ENCODE measurements at places on chromosomes 1 and 21.

GRCh38 chr1:93846206-93846991, 32.6 kb downstream of the DNTTIP2 start:
- peak; percentile 48 for DNase-seq

DNA sequence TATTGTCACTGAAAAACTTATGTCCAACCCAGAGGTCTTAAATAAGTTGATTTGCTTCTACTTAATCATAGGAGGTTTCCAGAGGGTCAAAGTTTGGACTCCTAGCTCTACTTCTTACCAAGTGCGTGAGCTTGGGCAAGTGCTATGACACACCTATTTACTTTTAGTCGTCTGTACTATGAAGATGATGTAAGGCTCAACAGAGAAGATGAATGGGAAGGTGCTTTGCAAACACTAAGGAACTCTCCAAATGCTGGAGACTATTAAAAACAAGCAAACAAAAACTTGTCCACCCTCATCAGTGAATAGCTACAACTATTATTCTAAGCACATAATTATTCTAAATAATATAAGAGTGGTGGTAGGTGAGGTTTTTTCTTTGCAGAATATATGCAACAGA, 232.3 kb upstream of the USP24 start:
- no peak for DNase-seq

GRCh38 chr1:235105051-235106043, 23.3 kb downstream of the TOMM20 start:
- DNase-seq: no peak

- DNase-seq: no peak
Observed at GRCh38 chr1:101065575-101065974, 40.0 kb upstream of the DPH5 start.

DNA sequence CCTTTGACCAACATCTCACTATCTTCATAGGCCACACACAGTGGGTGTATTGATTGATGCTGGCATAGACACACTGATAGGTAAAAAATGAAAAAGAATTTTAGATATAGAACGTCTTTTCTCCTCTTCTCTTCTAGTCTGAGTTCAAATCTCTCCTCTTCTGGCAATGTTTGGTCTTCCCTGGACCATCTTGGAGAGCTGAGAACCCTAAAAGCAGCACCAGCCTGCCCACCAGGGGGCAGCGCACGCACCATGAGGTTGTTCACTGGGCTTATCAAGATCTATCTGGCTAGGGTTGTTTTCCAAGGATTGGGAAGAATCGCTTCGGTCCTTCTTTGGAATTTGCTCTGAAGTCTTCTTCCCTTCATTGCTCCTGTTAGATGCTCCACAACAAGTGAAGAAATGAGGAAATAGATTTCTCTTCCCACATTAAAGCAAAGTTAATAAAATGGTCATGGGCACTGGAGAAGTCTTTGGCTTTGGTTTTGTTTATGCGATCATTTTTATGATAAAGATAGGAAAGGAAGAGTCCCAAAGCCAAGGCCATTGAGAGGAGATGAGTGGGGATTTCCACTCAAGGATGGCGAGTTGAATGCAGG, 104.0 kb upstream of the OLIG2 start:
- DNase-seq: no peak
